Fibroblast of skin of back (primary cell): ENCODE measurements at places on chromosomes 5 and 9.

DNA sequence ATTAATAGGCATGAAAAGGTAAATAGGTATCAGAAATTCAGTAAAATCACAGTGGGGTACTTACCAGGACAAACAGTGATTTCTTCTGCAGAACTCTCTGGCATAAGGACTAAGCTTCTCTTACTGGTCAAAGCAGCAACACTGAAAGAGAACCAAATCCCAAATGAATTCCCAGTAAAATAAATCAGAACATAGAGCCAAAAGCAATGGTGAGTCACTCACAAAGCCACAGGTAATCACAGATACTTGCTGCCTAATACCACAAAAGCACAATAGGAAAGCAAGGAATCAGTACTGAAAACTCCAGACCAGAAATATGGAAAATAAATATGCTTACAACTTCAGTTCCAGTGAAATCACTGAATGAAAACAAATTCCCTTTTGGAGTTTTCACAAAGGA, 50.7 kb downstream of the UIMC1 start:
- DNase-seq, result peak; percentile 5

- no peak for DNase-seq
These were observed 18.4 kb downstream of the GPX3 start for GRCh38 chr5:151038801-151039238.

DNA sequence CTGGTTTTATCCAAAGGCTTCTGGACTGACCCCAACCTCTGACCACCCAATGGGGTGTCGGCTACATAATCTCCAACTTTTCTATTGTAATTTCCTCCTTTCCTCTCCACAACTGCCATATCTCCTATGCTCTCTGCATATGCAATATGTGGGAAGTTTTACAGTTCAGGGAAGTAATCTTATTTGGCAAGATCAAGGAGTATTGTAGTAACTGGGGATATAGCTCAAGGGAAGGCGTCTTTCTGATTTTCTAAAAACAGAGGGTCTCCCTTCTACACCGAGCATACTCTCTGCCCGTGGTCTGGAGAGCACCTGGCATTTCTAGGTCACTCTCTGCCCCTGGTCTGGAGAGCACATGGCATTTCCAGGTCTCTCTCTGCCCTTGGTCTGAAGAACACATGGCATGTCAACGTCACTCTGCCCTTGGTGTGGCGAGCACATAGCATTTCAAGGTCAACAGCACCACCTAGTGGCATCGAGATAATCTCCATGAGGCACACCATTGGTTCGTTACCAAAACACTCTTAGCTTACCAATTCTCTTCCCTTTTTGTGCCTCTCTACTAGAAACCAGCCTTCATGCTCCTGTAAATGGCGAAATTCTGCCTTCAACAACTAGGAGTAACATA, 616.4 kb upstream of the NUDT12 start:
- peak; percentile 60 for DNase-seq

GRCh38 chr5:74296685-74297408, 343.7 kb downstream of the ENC1 start:
- no peak for DNase-seq

DNA sequence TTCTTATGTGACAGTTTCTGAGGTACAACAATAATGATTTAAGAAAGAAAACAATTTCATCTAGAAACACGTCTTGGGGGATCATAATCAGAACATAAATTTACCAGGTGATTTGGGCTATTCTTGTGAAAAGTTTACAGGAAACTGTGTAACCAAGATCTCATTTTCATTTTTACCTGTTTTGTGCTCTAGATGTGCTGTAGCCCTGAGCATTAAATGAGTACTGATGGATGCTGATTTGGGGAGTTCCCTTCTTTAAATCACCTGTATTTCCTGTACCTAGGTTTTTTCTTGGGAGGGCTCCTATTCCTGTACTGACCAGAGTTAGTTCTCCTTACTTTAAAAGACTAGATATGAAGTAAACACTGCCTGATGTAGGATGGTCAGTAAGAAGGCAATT, 12.7 kb downstream of the MATR3 start:
- no peak for DNase-seq

DNA sequence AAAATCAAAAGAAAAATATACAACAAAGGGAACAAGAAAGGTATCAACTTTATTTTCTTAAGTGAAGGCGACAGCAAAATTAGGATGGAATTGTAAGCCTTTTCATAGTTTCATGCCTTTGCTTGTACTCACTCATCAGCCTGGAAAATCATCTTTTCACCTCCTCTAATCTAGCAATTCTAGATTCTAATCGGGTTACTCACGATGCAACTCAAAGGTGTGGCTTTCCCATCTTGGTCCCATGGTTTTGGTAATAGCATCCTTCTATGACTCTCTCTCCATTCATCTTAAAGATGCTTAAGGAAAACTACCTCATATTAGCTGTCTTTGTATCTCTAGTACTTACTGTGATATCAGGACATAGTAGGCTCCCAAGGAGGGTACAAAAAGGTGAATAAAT, 30.5 kb downstream of the DNAH5 start:
- no peak for DNase-seq

DNA sequence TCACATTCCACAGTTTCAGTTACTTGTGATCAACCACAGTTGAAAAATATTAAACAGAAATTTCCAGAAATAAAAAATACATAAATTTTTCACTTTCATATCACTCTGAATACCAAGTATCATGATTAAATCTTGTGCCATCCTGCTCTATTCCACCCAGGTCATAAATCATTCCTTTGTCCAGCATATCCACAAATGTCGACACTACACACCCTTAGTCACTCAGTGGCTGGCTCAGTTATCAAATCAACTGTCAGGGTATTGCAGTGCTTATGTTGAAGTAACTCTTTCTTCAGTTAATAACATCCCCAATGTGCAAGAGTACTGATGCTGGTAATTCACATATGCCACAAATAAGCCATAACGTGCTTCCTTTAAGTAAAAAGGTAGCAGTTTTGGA, 115.7 kb downstream of the FBXL17 start:
- peak; percentile 15 for DNase-seq

DNA sequence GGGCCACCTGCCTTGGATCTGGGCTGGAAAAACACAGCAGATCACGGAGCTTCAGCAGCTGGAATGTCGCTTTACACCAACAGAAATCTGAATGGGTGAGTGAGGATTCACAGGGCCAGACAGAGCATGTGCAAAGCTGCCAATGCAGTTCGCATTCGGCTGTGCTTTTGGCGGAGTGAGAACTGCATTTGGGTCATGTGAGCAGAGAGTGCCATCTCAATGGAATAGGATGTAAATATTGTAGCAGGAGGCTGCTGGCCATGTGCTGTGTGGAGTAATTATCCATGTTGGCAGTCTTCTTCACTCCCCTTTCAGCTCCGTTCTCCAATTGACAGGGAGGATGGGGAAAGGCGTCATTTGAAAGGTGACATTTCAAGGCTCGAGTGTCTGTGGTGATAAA, at the start of gene ANKRD55:
Gene ANKRD55 (minus strand): TSS at position 101 of the 400 bp plus-strand sequence. CDS start 417 bp downstream, outside the sequence.
- DNase-seq, result peak; percentile 10

GRCh38 chr9:6551136-6551535, 94.4 kb downstream of the GLDC start:
- no peak for DNase-seq

GRCh38 chr5:56588636-56589480, 226.5 kb upstream of the MAP3K1 start:
- no peak for DNase-seq

GRCh38 chr9:125601961-125602360, 105.0 kb downstream of the MAPKAP1 start:
- DNase-seq, result no peak

- no peak for DNase-seq
These were observed 17.2 kb downstream of the STARD4 start for GRCh38 chr5:111495159-111495558.

GRCh38 chr5:152505442-152506042, 100.5 kb upstream of the NMUR2 start:
- peak; percentile 43 for DNase-seq

DNA sequence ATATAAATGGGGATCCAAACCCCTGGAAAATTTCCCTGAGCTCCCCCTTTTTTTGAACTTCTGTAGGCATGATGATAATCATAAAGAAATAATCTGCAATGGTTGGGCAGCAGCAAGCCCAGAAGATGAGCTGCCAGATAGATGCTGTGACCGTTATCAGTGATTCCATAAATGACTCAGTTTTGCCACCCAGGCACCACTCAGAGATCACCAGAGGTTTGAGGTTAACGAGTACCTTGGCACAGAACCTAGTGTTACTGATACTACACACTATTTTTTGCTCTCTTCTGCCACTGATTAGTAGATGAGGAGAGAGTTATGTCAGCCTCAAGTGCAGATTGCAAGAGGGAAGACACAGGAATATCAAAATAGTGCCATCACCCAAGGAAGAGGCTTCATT, 199.3 kb upstream of the PTGER4 start:
- DNase-seq, result no peak

- no peak for DNase-seq
These were observed 62.3 kb downstream of the GCNT1 start for GRCh38 chr9:76521244-76521681.

- peak; percentile 37 for DNase-seq
These were observed 27.3 kb downstream of the NR6A1 start for GRCh38 chr9:124743686-124744348.

DNA sequence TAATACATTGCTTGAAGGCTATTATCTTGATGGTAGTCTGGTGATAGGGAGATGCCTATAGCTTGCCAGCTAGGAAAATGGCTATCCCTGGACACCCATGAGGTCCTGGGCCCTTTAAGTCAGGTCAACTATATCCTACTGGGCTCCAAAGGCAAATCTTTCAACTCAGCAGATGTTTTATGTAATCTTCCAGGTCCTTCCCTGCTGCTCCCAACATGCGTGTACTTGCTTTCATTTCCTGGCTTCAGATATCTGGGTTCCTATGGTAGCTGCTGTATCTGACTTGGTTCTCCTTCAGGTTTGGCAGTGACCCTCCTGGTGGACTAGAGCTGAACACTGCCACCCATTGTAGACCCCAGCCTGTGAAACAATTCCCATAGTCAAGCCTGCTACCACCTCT, 32.4 kb upstream of the GAS1 start:
- no peak for DNase-seq

DNA sequence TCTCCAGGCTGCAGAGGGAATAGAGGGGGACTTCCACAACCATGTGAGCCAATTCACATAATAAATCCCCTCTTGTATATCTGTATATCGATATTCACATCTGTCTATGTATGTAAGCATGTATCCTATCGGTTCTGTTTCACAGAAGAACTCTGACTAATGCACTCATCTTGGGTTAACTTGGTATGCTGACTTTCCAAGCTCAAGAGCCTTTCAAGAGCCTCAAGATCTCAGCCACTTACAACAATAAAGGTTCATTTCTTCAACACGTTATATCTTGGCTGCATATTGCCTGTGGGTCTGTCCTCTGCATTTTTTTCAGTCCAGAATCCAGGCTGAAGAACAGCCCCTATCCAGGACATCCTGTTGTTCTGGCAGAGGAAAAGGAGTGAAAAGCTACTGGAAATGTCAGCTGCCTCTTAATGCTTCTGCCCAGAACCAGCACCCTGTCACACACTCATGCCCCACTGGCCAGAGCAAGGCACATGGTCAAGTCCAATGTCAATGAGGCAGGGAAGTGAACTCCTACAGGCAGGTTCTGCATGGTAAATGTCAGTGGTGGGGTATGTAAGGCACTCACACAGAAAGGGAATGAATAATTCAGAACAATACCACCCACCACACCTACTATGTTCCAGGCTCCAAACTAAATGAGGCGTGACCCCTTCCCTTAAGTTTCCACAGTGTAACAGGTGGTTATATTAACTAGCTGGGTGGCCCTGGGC, 91.6 kb upstream of the ICE1 start:
- no peak for DNase-seq

- DNase-seq, result no peak
These were observed 148.2 kb downstream of the PCSK1 start for GRCh38 chr5:96284727-96285389.

GRCh38 chr9:4334410-4334813, 34.5 kb upstream of the GLIS3 start:
- no peak for DNase-seq

DNA sequence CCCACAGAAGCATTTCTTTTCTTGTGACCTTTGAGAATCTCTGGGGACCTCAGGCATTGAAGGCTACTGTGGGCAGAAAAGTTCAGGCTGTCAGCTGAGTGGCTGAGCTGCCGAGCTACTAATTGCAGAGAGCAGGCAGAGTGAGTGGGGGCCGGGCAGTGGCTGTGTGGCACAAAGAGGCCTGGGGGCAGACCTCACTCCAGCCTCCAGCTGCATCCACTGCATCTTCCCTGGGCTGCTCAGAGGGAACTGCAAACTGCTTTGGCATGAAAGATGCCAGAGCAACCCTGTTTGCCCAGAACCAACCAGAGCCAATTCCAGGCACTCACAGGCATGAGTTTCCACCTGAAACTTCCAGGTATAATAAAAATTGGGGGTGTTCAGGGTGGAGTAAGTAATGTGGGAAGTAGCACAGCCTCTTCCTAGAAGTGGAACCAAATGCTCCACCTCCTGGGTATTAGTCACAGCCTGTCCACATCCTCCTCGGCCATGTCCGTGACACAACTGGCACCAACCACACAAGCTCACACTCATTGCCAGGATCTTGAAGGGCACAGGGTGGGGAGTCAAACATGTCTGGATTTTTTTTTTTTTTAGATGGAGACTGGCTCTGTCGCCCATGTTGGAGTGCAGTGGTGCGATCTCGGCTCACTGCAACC, 548.9 kb downstream of the BNC2 start:
- peak; percentile 44 for DNase-seq

DNA sequence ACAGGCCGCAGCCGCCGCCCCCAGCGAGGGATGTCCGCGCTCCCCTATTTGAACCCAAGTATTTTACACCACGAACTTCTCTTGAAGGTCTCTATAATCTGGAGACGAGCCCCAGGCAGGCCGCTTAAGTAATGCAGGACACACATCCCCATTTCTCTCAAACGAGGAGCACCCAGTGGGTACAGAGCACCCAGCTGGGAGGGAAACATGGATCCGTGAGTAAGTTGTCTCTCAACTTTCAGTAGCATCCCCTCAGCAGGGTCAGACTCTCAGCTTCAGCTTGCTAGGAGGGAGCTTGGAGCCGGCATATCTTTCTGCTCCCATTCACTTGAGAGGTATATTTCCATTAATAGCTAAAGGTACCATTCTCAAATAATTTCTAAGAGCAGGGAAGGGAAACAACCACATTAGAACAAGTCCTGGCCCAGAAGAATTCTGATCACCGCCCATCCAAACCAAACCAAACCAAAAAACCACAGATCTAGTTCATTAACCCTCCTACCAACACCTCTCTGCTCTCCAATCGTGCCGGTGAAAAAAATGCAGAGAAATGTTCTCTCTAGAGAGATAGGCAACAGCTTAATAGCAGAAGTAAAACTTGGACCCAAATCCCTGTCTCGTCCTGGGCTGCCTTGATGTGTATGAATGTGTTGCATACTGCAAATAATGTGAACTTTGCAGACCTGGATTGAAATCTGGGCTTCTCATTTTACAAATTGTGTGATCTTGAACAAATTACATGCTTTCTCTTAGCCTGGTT, 910 bp downstream of the TDRD7 start:
- no peak for DNase-seq
